ENCODE measurements at places on chromosomes 5 and 9.

DNA sequence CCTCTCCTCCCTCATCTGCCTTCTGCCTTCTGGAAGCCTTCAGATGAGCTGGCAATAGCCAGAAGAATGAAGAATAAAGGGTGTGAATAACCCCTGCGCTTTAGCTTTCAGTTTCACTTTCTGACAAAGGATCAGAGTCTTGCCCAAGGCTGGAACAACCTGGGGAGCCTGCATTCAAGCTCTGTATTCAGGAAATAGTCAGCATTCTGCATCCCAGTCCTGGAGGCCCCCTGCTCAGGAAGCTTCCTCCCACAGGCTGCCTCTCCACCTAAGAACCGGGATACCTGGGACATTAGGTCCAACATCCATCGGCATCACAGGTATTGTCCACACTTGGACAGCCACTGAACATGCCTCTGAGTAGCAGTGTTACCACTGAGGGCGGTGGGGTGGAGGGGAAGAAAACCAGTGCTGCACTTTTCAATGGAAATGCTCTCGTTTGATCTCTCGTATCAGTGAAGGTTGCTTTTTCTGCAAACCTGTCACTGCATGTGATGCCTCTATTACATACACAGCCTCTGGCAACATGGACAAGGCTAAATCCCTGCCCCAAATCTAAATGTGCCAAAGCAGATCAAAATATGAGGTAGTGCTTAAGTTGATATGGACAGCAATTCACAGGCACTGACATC, 39.8 kb upstream of the ACO1 start:
- DNase-seq = no peak

GRCh38 chr9:8278048-8278447, 478.5 kb upstream of the DMAC1 start:
- DNase-seq = no peak

GRCh38 chr5:168946363-168946762, 354.6 kb downstream of the SLIT3 start:
- DNase-seq = no peak

DNA sequence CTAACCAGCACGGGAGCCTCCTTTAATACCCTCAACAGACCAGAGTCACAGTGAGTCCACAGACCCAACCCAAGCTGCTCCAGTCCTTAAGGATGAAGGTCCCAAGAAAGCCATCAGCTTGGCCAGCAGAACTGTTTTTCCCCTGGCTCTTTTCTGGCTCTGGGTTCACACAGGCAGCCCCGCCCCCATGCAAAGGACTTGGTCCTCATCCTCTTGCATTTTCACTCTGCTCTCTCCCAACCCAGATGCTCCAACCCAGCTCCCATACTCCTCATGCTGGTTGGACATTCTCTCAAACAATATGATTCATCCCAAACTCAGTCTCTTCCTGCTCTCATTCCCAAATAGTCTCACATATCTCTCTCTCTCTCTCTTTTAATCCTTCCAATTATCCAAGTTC, 74.2 kb upstream of the SPOCK1 start:
- no peak for DNase-seq

GRCh38 chr5:169001394-169001793, 299.5 kb downstream of the SLIT3 start:
- DNase-seq = no peak

DNA sequence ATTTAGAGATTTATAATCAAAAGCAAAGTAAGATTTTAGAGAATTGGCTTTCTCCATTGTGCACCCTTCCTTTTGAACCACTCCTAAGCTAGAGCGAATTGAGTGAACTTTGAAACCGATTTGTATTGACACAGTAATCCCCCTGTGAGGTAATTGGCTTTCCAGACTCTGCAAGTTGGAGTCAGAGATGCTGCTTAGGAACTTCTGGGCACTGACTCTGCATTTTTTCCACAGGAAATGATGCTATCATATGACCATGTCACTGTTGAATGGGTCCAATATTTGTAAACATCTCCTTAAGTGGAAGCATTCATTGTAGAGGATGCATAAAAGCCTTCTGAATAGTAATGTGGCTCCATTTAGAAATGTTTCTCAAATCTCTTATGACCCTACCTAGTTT, 394.4 kb upstream of the ZNF608 start:
- no peak for DNase-seq

DNA sequence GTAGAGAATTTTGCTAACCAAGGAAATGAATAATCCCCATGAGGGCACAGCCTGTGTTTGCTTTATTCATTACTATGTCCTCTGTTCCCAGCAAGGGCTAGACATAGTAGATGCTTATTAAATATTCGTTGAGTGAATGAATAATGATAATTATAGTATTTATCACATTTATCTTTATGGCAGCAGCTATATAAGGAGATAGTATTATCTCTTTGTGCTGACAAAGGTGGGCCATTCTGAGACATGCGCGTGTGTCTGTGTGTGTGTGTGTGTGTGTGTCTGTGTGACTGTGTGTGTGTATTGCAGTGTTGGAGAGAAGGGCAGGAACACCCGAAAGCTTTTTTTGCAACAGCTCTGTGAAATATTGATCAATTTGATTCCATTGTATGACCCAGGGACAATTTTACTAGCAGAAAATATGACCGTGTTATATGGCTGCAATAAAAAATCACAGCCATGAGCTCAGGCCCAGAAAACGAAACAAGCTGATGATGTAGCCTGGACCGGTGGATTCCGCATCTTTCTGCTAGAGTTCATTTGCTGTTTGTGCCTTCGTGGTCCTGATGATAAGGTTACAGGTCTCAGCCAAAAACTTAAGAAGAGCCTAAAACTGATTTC, 39.8 kb downstream of the ZNF618 start:
- no peak for DNase-seq

- no peak for DNase-seq
Measured at GRCh38 chr5:125326150-125326510, 579.7 kb upstream of the ZNF608 start.

GRCh38 chr5:9431496-9432258, 114.2 kb downstream of the SEMA5A start:
- no peak for DNase-seq

- DNase-seq = no peak
Measured at GRCh38 chr5:54870271-54870670, 115.1 kb downstream of the ESM1 start.

GRCh38 chr5:119070578-119070827, 384 bp upstream of the DMXL1 start:
- DNase-seq = no peak

- no peak for DNase-seq
Measured at GRCh38 chr5:133397348-133397747, 215.0 kb downstream of the FSTL4 start.

- DNase-seq = no peak
Measured at GRCh38 chr5:23655674-23656073, 148.3 kb downstream of the PRDM9 start.

DNA sequence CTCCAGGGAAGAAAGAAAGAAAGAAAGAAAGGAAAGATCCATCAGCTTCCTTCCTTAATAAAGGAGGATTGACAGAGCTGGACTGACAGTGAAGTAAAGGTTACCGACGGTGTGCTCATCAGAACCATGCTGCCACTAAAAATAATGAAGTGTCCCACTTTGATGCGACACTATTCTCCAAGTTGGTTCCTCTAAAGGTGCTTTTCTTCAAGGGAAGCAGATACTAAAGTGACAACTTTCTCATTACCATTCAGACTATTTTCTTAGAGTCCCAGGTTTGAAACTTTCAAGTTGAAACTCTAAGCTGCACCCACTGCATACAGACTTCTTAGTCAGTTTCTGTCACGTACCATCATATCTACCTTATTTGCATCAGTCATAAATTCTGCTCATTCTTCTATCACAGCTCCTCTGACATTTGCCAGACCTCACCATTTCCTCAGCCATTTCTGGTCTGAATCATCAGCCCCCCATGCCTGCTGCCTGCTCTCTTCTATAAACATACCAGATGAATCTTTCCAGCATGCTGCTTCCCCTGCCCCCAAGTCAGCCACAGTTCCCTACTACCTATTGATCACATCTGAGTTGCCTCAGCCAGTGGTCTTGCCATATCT, 177.6 kb downstream of the DEPDC1B start:
- DNase-seq = no peak

DNA sequence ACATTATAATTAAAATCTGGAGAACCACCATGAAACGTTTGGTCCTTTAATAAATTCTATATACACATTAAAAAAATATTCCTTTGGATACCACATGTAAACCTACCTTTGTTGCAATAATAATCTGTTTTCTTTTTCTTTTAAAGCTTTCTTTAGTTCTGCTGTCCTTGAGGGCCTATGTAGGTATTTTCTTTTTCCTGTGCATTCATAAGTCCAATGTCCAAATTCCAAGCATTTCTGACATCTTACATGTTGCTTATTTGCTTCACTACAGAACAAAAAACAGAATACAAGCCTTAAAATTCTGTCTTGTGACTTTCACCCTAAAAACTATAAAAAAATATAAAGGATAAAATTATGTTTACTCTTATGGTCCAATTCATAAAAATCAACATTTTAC, 19.7 kb downstream of the ZCCHC10 start:
- no peak for DNase-seq

DNA sequence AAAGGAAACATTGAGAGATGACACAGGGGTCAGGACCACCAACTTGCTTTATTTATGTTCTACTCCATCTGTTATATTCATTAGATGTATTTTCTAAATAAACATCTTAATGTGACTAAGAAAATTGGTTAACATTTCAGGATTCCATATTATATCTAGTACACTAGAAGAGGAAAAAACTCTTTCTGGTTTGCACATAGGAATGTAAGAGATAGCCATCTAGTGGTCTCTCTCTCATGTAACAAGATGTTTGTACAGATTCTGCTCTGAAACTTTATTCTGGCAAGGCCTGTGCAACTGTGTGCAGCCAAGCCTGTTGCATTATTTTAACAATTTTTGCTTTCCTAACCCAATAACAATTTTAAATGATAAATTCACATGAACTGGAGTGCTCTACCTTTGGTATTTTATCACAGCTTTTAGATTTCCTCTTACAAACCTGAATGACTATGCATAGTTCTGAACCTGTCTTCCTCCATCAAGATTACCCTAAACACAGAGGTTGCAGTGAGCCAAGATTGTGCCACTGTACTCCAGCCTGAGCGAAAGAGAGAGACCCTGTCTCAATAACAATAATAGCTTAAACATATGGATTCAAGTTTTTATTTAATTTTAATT, 148.2 kb downstream of the GIN1 start:
- no peak for DNase-seq

DNA sequence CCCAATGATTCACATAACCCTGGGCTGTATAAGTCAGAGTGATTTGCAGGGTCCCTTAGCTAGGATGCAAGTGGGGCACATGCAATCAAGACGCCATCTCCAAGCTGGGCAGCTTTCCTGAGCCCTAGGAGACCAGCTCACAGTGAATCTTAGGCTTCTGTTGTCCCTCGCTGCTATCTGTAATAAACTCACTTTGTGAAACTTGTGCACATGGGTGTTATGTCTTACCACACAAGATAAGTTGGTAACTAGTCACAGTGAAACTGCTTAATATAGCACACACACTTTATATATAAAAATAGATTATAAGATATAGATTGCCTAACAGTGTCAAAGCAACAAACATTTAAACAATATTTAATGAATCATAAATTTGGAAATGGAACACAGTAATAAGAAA, 658.5 kb downstream of the SLCO4C1 start:
- DNase-seq = no peak

GRCh38 chr5:58458141-58458742, 1.6 kb downstream of the PLK2 start:
- no peak for DNase-seq

- no peak for DNase-seq
Measured at GRCh38 chr5:177036921-177037320, 14.4 kb downstream of the ZNF346 start.

DNA sequence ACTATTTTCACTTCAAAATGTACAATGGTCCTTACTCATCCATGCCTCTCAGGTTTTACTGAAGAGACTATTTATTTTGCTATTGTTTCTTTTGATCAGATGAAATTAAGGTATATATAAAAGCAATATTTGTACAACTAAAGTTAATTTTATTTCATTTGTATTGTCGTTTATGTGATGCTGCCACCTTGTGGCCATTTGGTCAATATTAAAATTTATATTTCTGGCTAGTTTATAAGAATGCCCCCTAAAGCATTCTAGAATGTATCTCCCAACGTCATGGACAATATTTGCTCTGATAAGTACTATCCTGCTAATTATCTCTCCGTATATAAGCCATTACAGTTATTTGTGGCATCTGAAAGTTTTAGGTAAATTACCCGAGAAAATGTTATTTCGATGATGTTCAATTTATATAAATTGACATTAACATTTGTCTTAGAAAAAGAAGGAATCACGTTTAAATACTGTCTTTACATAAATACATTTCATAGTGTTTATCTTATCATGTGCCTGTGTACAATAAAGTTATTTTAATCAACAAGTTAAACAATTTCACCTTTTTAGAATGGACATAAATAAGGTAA, 680.0 kb downstream of the TAF11L14 start:
- DNase-seq = no peak

- no peak for DNase-seq
Measured at GRCh38 chr5:33891788-33892619, at the start of gene ADAMTS12. TSS of gene ADAMTS12 (minus strand) at chr5:33891990. CDS start at chr5:33891856, 134 bp downstream.

DNA sequence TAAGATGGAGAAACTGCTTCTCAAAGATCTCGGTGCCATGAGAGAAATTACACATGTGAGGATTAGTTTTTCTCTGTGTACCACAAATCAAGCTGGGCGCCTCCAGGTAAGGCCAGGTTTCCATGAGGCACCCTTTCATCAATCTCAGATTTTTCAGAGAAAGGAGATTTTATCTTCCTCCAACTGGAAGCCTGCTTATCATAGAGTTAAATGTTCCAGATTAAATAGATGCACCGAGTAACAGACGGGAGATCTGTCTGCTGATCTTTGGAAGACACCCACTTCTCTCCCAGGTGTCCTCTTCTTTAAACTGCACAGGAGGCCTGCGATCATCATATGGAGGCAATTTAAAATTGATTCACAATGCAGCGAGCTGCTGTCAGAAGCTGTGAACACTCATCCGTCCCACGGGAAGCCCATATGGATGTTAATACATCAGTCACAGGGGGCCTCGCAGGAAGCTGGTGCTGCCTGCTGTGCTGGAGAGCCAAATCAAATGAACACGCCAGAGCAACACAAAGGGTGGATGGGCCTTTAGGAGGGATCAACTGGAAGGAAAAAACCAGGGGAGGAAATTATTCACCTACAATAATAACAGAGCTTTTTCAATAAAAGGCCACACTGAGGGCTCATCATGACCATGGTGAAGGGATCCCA, 93.3 kb downstream of the TLE1 start:
- DNase-seq = no peak

GRCh38 chr9:122383992-122384461, 13.2 kb downstream of the PTGS1 start:
- DNase-seq = no peak

All from activated T-cell treated with anti-CD3 and anti-CD28 coated beads for 1 hour (primary cell).